ENCODE measurements at places on chromosomes 12 and 14.

DNA sequence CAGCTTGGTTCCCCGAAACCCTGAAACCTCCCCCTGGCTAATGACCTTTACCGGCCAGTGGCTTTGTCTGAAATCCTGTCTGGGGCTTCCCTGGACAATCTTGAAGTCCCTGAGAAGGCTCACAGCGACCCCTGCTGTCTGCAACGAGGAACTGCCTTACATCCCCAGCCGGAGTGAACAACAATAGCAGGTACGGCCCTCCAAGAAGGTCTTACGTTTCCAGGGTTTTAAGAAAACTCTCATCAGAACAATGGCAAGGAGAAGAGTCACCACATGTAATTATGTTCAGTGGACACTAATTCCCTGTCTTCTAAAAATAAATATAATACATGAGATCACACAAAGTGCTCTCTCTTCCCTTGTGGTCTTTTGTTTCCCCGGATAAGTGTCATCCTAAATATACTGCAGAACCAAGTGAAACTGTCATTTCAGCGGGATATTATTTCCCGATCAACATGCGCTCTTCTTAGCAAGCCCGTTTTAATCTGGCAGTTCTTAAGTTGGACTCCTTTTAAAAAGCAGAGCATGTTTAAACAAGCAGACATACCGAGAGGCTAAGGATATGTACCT is 53.3 kb downstream of the RBM19 start:
- DNase-seq = peak; percentile 47

- no peak for DNase-seq
Observed at GRCh38 chr12:19675361-19675760, 236.1 kb downstream of the AEBP2 start.

DNA sequence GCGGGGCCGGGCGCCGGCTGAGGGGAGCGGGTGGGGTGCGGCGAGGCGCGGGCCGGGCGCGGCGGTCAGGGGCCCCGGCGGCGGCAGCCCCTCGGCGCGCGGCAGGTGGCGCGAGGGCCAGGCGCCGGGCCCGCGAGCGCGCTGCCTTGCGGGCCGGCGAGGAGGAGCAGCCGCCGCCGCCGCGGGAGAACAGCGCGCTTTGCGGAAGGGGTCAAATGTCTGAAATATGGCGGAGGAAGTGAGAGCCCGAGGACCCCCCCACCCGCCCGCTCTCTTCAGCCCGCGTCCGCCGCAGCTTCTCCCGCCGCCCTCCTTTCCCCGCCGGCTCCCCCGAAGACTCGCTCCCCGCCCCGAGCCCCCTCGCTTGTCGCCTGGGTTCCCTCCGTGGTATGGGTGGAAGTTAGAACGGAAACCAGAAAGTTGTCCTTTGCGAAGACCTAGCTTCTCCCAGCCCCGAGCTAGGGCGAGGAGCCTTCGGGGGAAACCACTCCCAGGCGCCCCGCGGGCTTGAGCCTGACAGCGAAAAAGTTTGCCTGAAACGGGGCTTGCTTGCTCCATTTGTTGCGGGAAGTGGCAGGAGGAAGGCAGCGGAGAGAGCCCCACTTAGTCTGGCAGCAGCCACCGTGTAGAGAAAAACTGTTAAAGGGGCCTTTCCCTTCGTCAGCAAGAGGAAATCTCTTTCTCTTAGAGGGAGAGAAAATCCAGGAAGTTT is 551 bp downstream of the RAP1B start:
- DNase-seq = peak; percentile 77

DNA sequence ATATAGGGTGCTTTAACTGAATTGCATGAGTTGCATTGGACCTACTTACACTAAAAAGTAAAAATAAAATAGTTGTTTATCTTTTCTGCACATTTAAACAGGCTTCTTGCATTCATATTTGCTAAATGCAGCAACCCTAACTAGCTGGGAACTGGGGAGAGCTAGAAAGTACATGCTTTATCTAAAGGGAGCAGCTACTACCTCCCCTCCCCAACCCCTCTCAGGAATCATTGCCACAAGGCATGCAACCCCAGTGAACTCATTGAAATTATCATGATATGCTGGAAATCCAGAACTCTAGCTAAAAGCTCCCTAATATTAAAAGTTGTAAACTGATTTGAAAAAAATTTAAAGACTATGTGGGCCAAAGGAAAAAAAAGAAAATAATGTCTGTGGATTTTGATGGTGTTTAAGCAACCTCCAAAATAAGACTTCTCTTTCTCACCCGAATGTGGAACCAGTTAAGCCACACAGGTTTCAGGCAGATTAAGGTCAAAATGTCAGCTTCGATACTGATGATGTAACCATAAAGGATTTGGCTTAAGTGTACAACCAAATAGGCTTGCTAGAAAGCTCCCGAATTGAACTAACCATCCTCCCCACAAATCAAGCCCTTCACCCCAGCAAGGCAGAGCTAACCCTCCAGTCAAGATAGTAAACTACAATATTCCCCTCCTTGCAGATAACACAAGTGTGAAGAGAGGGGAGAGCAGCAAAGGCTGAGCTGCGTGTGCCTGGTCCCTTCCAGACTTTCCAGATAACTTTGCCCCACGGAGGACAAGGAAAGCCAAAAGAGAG is 13.8 kb upstream of the POC1B start:
- no peak for DNase-seq

GRCh38 chr12:111785651-111786050 is 18.9 kb downstream of the ALDH2 start:
- no peak for DNase-seq

DNA sequence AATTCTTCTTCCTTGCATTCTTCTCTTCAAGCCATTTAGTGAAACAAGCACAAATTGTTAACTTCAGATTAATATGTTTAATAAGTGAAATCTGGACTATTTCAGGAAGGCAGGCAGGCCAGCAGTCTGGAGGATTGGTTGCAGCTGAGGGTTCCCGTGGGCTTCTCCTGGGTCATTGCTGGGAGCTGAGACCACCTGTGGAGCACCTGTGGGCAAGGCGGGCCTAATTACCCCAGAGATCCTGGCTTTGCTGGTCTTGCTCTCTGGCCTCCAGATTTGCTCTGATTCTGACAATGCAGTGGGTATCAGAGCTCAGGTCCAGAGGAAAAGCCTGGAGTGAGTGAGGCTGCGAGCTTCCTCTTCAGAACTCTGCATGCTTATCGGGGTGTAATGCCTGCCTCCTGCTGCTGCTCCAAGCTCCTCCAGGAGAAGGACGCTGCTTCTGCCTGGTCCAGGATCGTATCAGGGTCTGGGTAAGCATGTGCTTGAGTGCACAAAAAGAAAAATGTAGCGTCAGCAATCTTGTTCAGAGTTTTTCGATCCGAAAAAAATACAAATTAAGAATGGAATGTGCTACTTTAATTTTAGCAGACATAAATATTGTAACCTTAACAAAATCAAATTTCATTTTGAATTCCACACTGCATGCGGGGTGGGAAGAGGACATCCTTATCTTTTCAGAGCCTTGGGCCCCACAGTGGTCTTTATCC is 93.8 kb downstream of the TMEM30B start:
- DNase-seq = no peak

- DNase-seq = no peak
Observed at GRCh38 chr14:99655521-99655920, 10.6 kb downstream of the HHIPL1 start.

DNA sequence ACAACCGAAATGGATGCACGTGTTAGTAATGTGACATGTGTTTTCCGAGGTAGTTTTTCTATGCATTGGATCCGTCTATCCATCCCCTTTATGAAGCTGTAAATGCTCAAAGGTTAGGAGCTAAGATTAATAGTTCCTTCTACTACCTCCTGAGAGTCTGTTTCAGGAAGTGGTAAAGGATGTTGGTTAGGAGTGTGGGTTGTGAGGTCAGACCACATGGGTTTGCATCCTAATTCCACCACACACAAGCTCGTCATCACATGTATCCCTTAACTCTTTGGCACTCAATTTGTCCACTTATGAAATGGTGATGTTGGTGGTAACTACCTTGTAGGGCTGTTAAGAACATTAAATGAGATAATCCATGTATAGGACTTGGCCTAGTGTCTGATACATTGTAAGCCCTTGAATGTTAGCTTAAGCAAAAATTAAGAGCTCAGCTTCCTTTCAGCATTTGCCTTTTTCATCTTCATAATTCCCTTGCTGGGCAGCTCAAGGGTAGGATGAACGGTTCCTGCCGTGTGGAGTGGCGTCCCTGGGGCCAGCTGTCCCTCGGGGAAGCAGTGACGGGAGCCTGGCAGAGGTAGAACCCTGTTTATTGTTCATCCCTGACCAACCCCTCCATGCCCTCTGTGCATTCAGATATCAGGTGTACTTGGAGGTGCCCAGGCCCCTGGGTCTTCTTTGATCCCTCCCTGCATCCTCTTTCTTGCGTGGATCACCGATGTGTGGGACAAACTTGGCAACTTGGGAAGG is 52.3 kb downstream of the TSPAN9 start:
- no peak for DNase-seq

DNA sequence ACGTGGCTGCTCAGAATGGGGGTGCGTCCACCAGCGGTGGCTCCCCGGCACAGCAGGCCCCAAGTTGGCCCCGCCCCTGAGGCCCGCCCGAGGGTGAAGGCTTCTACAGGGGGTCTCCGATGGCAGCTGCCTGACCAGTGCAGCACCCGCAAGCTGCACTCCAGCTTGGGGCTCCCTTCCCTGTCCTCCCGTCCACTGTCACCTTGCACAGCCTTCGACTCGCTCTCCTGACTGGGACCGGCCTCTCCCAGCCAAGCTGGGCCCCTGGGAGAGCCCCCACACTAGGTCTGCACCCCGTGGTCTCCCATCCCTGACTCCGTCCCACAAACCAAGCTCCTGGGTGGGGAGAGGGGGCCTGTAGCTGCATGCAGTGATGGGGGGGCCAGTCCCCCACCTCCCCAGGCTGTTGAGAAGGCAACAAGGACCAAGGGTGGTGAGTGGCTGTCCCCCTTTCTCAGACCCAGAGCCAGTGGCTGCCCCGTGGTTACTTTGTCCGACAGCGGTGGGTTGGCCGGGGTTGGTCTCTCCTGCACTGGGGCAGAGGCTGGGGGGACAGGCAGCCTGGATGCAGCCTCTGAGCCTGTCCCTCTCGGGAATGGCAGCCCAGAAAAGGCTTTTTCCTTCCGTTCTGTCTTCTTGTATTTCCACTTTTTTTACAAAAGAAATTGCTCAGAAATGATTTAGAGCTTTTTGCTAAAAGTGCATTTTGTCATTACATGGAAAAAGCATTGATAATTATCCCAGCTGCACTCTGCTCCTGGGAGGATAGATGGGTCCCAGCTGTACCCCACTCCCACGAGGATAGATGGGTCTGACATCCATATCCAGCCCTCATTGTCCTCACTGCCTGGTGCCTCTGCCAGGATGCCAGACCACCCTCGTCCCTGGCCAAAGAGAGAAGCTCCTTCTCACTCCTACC is 217.0 kb downstream of the KIF26A start:
- peak; percentile 72 for DNase-seq

GRCh38 chr12:107405436-107405835 is 280.2 kb upstream of the PWP1 start:
- no peak for DNase-seq

- no peak for DNase-seq
Observed at GRCh38 chr12:92614502-92614901, 88.3 kb upstream of the PLEKHG7 start.

DNA sequence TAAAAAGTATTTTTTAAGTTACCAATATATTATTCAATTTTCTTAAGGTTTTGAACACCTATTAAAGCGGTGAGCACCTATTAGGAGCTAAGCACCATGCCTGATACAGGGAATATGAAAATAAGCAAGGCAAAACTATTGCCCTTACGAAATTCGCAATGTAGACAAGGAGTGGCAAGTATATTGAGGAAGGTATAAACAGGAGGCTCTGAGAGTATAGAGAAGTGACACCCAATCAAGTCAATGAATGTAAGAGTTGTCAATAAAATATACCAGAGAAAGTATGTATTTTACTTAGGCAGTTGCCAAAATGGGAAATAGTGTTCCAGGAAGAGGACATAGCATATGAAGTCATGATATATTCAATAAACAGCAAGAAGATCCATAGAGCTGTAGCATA is 57.2 kb downstream of the LRP6 start:
- DNase-seq = no peak

GRCh38 chr12:132245521-132246101 is 83.8 kb downstream of the GALNT9 start:
- no peak for DNase-seq

DNA sequence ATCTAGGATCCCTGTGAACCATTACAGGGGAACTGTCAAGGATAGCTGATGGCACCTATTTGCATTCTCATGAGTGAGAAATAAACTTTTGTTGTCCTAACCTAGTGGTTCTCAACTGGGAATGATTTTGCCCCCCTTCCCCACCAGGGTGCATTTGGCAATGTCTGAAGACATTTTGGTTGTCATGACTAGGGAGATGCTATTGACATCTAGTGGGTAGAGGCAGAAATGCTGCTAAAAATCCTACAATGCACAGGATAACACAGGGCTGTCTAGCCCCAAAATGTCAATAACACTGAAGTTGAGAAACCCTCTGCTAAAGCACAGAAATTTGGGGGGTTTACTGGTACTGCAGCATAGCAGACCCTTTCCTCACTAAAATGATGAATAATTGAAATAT is 140.9 kb upstream of the SRRM4 start:
- DNase-seq = no peak

- DNase-seq = no peak
Observed at GRCh38 chr12:77023501-77023900, 41.9 kb downstream of the E2F7 start.

DNA sequence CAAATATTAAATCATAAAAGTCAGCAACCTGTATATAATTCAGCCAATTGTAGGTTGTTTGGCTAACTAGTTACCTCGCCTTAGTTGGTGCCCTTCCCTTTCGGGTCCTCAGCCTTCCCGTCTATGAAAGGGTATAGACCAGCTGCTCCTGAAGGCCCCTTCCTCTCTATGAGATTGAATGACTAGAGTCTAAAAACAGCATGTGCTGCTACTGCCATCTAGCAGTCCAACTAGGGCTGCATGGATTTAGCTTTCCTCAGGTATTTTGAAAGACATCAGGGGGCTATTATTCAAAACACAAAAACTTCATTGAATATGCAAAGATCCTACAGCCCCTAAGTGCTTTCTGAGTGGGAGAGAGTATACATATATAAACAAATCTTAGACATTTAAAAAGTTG is 37.0 kb upstream of the TMEM263 start:
- DNase-seq = no peak

GRCh38 chr12:76627346-76628135 is 68.0 kb upstream of the OSBPL8 start:
- no peak for DNase-seq

GRCh38 chr12:113587720-113588119 is 116.0 kb upstream of the LHX5 start:
- no peak for DNase-seq

DNA sequence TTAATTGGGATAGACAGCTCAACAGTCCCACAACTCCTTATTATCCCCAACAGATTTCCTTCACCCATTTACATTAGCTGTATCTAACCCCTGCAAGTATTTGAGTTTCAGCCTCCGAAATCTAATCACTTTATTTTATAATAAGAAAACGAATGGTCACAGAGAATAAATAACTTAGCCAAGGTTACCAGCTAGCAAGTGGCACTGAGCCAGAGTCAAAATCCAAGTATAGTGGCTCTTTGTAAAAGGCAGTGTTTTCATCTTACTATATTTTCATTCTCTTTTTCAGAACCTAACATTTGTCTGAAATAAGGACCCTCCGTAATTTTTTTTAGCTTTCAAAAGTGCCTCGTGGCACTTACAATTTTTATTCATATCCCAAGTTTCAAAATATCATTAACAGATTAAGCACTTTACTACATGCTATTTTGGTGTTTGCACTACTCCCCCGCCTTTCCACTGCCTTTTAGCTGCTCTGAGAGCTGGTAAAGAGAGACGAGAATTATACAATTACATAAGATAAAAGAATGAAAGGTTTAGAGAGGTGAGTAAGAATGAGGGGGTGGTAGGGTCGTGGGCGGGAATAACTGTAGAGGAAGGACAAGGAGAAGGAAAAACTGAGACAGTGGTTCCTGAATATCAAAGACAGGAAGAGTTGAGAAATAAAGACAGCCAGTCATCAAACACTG is 3.7 kb upstream of the USP15 start:
- DNase-seq = no peak
